ENCODE measurements at places on chromosomes 5 and 9.

- no peak for DNase-seq
These were observed 4.3 kb downstream of the TMEFF1 start for GRCh38 chr9:100477241-100477640.

- no peak for DNase-seq
These were observed 50.3 kb downstream of the NSUN2 start for GRCh38 chr5:6582507-6583048.

DNA sequence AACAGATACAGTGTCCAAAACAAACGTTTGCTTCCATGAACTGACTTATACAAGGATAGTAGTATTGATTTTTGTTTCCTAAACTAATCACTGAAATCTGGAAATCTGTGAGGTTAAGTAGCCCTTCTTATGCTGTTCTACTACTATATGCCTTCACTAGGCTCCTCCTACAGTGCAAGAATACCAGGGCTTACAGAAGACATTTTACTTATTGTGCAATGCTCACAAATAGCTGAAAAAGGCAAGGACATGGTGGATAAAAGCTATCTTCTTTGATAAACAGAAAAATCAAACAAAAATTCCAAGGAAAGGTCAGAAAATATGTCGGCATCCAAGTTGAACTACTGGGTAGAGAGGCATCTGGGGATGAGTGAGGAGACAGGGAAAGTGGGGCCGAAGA, 61.9 kb downstream of the OXCT1 start:
- DNase-seq: no peak

DNA sequence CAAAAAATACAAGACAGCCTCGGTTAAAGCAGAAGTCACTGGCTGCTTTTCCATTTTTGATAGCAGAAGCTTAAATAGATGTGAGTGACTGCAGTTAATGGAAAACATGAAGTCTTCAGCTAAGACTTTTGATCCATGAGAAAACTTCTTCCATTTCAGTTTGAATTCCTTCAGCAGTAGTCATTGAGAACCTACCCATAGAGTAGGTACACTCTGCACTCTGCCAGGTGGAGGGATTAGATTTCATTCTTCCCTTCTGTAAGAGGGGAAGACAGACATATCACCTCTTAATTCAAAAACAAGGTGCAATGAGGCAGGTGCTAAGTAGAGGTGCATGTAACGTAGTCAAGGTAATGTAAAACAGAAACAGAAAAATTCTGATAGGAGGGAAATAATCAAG, 26.7 kb upstream of the XPA start:
- no peak for DNase-seq

DNA sequence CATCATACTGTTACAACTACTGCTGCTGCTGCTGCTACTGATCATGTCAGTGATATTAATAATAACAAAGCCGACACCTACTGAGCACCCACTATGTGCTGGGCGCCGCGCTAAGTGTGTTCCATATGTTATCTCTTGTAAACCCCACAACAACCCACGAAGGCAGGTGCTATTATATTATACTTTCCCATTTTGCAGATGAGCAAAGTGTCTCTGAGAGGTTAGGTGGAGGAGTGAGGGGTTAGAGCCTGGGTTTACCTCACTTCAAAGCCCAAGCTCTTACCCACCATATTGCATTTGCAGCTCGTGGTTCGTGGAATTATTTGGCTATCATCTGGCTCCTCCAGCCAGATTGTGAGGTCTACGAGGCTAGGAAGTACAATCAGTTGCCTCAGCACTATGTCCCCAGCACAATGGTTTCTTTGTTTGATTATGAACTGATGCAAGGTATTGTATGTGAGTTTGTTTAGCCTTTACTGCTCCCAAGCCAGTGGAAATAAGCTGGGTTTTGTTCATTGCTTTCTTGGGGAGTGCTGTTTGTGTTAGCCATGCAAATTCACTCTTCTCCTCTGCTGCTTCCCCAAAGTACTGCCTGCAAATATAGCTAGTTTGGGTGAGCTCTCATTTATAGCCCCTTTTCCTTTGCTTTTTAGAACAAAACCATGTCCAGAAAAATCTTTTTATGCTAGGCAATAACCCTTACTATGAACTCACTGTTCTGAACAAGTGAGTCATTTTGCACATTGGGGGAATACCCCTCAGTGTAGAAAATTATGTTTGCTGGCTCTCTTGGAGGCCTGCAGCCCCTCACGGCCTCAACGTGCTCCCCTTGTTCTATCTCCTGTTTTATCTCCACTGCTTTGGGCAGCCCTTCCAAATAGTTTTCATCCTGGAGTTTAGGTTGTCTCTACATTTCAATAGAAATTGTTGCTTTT, 47.9 kb downstream of the ALG2 start:
- no peak for DNase-seq

- DNase-seq: no peak
These were observed 167.1 kb downstream of the RFK start for GRCh38 chr9:76227156-76227555.

- peak; percentile 84 for DNase-seq
These were observed 1.1 kb upstream of the TLE4 start for GRCh38 chr9:79570448-79571308.

GRCh38 chr5:138850865-138851435, 24.2 kb downstream of the LRRTM2 start:
- no peak for DNase-seq

DNA sequence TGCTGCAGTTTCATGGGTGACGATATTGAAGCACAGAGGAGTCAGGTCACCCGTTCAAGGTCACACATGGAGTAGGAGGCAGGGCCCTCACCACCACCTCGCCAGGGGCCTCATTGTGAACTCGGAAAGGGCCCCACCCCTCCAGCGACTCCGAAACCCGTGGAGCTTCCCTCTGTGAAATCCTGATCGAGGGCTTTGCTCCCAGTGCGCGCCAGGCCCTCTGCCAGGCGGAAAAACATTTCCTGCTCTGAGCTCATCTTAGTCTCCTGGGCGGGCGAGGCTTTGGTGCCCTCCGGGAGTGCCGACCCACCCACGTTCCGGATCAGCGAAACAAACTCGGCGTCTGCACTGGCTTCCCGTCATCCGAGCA, 75.0 kb upstream of the FCN1 start:
- DNase-seq: no peak

- DNase-seq: no peak
These were observed 523 bp upstream of the WWC1 start for GRCh38 chr5:168290902-168291341.

GRCh38 chr5:61254969-61255555, 77.0 kb upstream of the ZSWIM6 start:
- DNase-seq: no peak

DNA sequence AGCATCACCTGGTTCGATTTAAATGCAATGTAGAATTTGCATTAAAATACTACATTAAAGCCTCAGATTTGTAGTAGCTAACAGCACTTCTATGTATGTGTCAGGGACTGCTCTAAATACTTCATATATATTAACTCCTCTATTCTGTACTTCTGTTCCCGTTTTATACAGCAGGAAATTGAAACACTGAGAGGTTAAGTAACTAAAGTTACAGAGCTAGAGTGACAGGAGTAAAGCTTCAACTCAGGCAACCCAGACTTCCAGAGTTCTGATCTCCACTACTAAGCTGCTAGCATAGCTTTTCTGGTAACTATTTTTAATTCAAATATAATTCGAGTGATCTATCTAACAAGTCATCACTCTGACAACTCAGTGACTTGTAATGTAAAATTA, 619 bp upstream of the APC start:
- DNase-seq: no peak
